ENCODE measurements at places on chromosomes 7 and 10. TPM values are rescaled to one million over a fixed set of nuclear protein-coding genes. Genes with fewer than 3 reads are reported as not detected.

- DNase-seq = no peak
Observed at GRCh38 chr7:106659166-106659962, 1.6 kb downstream of the CCDC71L start.

Gene NPTX2
- total RNA-seq = not detected

Gene RAB11FIP2
- total RNA-seq = 12.5 TPM

Gene HIF1AN
- total RNA-seq = 45.9 TPM

- DNase-seq = no peak
Observed at GRCh38 chr10:26310361-26310760, 93.8 kb downstream of the GAD2 start.

Gene SH3PXD2A
- total RNA-seq = 7.7 TPM

DNA sequence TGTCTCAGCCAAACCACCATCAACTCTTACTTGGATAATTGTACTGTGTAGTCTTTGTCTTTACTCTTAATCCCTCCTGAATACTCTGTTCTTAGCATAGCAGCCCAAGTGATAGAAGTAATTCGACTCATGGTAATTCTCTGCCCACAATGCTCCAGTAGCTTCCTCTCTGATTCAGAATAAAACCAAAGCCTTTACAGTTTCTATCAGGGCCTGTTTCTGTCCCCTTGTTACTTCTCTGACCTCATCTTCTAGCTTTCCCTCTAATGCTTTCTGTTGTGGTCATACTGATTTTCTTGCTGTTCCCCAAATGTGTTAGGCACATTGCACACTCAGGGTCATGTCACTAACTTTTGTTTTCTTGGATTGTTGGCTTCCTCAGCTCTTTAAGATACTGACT is 8.0 kb downstream of the ZNF518A start:
- no peak for DNase-seq

DNA sequence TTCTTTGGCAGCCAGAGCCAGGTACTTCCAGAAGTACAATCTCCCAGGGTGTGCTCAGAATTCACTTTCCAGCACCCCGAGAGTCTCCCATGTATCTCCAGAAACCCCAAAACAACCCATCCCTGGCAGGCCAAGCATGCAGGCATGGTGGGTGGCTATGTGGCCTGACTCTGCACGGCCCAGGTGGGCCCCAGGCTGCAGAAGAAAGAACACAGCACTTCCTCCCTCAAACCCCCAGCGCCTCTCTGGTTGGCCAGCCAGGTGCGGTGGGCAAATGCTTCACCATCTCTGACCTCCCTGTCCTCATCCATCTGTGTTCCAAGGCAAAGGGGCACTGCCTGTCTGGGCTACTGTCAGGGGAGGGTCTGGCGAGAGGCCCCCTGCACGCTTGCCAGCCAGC is 100.3 kb downstream of the MKI67 start:
- DNase-seq = no peak

- DNase-seq = no peak
Observed at GRCh38 chr7:27515933-27516332, 146.8 kb downstream of the HIBADH start.

Gene NUTM2E
- total RNA-seq = 0.27 TPM

GRCh38 chr7:16465469-16466361 is at the start of gene SOSTDC1:
Gene SOSTDC1 (minus strand): TSS chr7:16465738. CDS start chr7:16465668, 70 bp downstream.
- no peak for DNase-seq

DNA sequence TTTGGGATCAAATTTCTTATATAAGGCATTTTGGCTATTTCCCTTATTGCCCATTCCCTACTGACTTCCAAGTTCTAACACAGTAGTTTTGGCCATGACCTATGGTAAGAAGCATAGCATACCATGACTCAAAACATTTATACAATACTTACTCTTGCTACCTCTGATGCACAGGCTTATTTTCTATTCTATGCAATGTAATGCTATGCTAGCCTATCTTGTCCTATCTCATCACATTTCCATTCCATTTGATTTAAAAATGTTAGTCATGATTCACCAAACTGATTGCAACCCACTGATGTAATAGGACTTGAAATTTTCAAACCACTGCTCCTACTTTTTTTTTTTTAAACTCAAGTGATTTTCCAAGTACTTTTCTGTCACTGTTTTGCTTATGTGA is 658.5 kb downstream of the TYW1 start:
- DNase-seq = no peak

DNA sequence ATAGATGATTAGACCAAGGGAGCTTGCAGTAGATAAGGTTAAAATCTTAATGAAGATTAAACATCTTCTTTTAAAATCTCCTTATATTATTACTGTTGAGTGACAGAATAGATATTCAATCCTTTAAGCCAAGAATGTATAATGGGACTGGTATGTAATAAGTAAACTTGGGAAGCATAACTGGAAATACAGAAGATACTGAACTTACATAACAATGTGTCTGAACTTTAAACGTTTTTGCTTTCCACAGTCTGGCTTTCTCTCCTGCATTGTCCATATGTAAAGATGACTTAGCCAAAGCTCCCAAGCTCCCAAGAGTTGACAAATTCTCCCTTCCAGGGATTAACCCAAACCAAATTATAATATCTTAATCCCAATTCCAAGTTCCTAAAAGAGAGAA is 129.8 kb downstream of the KCND2 start:
- no peak for DNase-seq

DNA sequence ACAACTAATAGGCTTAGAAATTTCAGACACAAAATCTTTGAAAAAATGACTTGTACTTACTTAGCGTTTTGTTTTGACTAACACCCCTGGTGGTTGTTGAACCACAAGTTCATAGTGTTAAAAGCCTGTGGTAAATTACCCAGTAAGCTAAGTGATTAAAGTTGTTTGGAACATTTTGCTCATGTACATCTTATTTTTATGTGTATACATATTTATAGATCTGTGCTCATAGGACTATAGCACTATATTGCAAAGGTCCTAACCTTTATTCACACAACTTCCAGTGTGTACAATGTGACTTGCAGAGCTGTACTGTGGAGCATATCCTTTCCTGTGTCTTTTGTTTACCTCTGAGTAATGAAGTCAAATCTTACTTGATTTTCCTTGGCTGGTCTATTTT is 79.6 kb downstream of the BMPR1A start:
- DNase-seq = no peak

GRCh38 chr10:6301488-6302075 is 98.8 kb downstream of the PFKFB3 start:
- no peak for DNase-seq

DNA sequence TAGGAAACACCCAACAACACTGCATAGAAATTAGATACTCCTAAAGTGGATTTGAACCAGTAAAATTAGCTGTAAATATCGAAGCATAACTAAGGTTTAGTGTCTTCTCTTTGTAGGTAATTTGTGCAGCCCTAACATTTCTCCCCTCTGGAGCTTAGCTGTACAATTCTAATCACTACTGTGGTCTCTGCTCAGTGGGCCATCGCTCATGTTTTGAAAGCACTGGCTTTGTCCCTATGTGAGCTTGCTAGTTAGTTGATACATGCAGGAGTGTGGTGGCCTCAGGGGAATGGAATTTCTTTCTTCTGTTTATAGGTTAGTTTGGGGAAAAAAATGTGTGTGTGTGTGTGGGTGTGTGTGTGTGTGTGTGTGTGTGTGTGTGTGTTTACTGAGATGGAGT is 373.1 kb downstream of the DPP6 start:
- no peak for DNase-seq

GRCh38 chr7:115471891-115472290 is 550.0 kb downstream of the MDFIC start:
- no peak for DNase-seq

Gene SPACDR
- 4.2 TPM for total RNA-seq

GRCh38 chr7:31114593-31115343 is 62.7 kb downstream of the ADCYAP1R1 start:
- DNase-seq = no peak

DNA sequence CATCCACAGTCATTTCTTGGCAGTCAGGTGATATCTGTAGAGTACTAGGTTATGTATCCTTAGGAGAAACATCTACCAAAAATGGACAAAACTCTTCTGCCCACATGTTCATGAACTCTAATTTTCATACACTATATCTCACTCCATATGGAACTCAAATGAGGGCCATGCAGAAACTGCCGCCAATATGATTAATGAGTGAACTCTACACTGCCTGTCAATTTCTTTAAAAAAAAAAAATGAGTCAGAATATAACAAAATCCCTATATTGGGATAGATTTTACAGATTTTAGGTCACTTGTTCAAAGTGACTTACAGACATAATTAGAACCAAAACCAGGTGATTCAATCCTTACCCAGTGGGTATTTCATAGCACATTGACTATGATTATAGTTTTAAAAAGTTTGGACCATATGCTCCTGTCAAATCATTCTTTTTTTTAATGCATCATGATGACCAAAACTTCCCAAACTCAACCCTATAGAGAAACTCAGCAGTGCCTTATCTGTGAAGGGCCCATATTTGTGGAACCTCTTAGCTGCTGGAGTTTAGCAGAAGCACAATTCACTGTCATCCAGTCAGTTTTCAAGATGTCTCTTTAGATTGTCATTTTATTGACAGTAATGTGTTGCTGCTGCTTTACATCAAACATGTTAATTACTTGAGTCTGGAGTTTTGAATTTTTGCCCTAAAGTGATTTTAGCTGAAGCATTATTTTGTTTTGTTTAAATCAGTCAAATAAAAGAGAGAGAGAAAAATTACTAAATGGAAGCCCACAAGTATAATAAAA is 11.1 kb downstream of the LRRN3 start:
- no peak for DNase-seq

DNA sequence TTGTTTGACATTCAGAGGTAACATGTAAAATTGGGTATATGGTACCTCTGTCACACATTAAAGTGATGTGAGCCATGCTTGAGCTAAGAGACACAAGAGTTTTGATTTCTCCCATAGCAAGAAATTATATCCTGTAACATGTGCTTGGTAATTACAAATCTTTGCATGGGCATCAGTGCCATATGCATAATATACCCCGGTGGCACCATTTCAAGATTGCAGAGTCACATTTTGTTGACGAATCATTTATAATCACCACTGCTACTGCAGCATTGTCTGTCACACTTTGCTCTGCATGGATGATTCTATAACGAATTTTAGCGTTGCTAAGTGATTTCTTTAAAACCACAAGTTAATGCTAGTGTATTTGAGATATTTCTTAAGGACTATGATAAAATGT is 443.7 kb upstream of the LRRN3 start:
- DNase-seq = no peak

DNA sequence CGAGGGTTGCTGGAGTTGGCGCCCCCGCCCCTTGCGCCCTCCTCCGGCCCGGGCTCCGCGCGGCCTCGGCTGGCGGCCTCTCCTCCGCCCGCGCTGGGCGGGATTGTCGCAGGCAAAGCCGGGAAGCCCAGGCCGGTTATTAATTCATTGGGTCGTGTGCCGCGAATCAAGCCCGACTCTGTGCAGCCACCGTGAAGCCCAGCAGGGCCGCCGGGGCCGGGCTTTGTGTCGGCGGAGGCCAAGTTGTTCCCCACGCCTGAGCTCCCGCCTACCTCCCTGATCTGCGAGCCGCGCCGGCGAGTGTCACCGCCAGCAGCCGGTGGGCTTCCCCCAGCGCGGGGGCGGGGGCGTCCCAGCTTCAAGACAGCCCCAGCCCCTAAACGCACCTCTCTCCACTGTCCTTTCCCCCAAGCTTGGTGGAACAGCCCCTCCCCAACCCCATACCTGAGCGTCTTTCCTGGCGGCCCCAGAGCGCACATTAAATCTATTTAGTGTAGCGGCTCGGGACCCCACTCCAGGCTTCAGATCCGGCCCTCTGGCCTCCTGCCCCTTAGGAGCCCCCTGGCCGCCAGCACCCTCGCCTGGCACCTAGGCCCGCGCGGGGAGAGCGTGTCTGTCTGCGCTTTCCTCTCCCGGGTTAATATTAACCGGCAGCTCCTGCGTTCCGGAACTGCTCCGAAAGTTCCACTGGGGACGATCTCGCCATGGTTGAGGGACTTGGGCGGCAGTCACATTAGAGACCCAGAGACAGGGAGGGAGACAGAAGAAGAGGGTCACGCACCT is 3.5 kb downstream of the SHH start:
- DNase-seq = no peak

DNA sequence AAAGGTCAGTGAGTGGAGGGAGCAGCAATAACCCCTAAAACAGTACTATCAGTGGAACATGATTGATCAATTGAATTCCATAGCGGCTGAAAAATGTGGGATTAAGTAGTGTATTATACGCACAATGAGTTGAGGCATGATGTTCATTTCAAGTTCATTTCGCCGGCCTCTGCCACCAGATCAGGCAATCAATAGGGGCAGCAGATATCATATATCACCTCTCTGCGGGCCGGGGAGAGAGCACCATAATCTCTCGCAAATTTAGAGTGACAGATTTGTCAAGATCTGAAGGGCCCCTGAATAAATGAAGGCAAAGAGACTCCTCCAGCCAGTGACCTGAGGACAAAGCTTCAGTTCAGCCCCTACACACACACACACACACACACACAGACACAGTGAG is 58.5 kb downstream of the PAX2 start:
- no peak for DNase-seq

Gene LOXL4
- not detected for total RNA-seq

- no peak for DNase-seq
Observed at GRCh38 chr10:63467841-63468240, 2.1 kb upstream of the JMJD1C start.

- peak; percentile 36 for DNase-seq
Observed at GRCh38 chr10:24901686-24902399, 50.6 kb downstream of the PRTFDC1 start.

Gene OPN1SW
- total RNA-seq = not detected

DNA sequence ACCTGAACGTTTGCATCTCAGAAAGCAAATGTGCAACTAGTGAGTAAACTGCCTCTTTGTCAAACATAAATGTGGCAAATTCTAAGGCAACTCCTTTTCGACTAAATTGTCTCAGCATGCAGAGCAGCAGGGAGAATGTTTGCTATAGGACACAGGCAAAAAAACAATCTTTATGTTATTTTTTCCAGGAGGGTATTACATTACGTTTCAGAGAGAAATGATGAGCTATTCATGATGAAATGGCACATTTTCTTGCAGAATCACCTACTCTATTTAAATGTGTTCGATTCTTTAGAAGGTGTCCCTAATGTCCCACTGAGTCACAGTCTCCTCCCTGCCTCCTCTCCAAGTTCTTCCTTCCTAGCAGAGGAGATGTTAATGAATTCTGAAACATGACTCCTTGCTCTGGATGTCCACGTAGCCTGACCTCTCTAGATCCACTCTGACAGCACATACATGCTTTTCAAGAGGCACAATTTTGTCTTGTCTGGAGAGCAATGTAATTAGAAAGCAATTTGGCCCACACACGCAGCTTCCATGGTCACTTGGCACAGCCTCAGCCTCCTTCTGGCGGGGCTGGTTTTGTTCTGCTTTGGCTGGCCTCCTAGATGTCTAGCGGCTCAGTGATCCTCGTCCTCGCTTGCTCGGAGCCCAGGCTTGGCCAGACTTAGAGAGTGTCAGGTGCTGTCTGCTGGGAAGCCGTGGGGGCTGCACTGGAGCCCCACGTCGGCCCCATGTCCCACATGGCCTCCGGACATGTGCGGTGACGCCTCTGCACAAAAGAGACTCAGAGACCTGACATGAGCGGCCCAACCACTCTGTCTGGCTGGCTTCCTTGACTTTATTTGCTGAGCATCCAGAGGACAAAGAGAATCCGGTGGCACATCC is 125.7 kb upstream of the ZNF438 start:
- no peak for DNase-seq

GRCh38 chr10:46084321-46085165 is 38.5 kb upstream of the MSMB start:
- DNase-seq = no peak

GRCh38 chr10:77228559-77228958 is 409.0 kb downstream of the KCNMA1 start:
- no peak for DNase-seq

Measured in activated CD4-positive, alpha-beta T cell treated with anti-CD3 and anti-CD28 coated beads for 36 hours (primary cell).